ENCODE measurements at places on chromosomes 11 and 22. TPM values are rescaled to one million over a fixed set of nuclear protein-coding genes. Genes with fewer than 3 reads are reported as not detected.

DNA sequence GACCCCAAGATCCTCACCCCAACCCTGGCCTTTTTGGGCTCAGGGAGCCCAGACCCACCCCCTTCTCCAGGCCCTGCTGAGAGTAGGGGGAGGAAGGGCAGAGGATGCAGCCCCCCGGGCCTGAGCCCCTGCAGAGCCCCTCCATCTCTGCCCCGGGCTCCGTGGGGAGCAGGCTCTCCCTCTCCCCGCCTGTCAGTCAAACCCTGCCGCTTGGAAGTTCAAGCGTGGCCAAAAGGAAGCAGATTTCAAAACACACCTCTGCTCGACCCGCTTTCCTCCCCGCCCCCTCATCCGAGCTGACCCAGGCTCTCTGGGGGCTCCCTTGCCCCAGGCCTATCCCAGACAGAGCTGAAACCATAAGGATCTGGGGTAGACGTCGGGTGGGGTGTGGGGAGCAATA is 39.0 kb upstream of the CD82 start:
- DNase-seq, result peak; percentile 29

DNA sequence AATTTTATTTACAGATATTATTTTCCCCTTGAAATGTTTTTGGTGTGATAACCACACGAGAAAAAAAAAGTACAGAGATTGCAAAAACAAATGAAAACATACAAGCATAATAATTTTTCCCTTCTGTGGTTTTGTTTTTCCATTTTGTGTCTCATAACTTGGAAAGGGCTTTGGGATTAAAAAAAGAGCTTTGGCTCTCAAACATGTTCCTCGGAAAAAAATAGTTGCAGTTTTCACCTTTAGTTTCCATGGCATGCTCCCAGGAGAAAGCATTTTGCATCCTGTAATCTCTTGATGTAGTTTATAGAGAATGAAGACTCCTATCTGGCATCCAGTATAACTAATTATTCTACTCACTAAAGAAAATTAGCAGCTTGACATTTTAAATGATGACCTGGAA is 362.1 kb upstream of the PDGFD start:
- no peak for DNase-seq

Gene SLC22A25
- not detected for total RNA-seq

Gene TSGA10IP
- total RNA-seq, result not detected

Gene TP53AIP1
- total RNA-seq, result not detected

- no peak for DNase-seq
Measured at GRCh38 chr11:12789596-12790215, 115.5 kb downstream of the TEAD1 start.

Data from posterior vena cava (tissue), 2 donors.